ENCODE measurements at places on chromosomes 1 and 21.

DNA sequence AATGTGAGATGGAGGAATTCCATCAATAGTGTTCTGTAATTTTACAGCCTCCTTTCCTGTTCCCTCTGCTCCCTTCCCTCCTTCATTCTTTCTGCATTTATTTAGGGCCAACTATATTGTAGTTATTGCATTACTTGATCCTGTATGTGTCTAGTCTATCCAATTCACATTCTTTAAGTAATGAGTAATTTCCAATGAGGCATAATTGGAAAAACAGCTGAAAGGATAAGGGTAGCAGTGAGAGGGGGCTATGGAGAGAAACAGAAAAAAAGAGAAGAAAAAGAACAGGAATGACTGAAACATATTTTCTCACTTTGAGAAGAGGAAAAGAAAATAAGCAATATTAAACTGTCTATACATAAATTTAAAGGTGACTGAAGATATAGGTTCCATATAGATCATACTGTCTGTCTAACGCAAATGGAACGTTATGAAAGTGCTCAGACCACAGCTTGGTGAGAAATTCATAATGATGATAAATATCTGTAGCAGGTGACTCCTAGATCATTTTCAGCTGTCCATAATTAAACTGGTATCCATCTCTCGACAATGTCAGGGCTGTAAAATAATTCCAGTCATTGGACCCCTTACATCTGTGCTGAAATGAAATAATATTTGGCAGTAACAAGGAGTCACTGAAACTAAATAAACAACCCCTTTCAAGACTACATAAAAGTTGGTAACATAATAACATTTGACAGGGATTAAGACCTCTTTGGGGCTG is 61.8 kb downstream of the SPAG17 start:
- DNase-seq, result no peak

DNA sequence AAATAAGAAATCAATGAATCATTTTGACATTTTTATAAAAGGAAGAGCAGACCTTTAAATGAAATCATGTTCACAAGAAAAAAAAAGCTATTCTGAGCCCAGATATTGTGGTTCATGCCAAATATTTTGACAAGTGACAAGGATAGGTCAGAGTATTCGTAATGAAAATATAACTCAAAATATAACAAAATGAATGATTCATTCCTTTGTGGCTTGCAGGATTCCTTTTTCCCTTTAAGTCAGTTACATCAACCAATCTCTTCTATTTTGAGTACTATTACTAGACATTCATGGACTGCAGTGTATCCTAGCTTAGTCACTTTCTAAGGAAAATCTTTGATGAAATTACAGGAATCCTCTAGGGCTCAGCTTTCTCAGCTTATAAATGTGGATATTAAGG is 188.7 kb downstream of the COL11A1 start:
- no peak for DNase-seq

DNA sequence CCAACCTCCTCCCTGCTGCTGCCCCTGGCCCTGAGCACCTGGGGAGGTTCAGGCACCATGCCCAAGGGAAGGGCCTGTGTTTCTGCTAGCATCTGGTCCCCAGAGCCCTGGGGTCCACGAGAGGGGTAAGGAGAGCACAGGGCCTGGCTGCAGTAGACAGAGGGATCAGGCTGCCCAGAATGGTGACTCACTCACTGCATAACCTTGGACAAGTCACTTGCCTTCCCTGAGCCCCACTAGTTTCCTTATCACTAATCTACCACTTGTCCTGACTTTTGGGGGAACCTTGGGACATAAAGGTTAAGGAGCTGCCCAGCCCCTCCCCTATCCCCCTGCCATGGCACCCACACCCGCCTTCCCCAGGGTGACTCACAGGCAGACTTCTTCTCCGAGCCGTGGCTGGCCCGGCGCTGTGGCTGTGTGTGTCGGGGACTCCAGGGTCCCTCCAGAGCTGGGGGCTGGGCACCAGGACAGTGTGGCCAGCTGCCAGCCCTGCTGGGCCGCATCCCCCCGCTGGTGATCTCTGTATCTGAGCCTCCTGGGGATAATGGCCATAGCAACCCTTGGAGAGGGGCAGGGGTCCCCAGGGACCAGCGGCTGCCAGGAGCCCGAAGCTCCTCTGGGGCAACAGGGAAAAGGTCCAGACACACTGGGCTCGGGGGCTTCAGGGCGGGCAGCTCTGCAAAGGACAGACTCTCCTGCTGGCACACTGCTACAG is 4.0 kb downstream of the ARHGEF19 start:
- DNase-seq, result no peak

DNA sequence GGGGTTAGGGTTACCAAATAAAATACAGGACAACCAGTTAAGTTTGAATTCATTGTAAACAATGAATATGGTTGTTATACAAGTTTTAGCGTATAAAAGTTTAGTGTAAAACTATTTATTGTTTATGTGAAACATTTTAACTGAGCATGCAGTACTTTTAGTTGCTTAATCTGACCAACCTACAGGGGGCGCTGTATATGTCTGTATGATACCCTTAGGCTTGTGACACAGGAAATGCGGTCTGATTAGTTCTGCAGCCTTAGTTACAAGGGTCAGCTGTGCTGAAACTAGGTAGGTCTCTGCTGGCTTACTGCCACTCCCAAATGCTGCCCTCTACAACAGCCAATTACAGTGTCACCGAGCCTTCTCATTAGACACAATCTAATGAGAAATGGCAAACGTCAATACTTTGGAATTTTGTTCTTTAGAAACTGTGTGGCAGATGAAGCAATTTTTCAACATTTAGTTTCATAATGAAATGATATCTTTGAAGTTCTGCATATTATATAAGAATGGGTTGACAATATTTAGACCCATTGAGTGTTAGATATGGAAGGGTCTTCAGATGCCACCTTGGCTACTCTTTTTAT is 56.2 kb downstream of the NTNG1 start:
- no peak for DNase-seq

- DNase-seq, result no peak
Measured at GRCh38 chr1:202857136-202857610, 31.8 kb downstream of the RABIF start.

DNA sequence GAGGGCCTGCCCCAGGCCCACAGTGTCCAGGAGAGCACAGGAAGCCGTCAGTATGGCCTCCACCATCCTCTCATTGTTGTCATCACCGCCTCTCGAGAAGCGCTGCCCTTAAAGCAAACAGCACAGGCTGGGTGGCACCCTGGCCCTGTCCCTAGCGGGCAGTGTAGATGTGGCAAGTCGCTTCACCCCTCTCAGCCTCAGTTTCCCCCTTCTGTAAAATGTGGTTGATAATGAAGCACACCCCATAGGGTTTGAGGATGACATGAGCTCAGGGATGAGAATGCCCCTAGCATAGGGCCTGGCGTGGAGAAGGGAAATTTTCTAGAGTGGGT is 13.4 kb downstream of the PLA2G2F start:
- DNase-seq, result no peak

- no peak for DNase-seq
Measured at GRCh38 chr1:46411601-46412341, 17.7 kb downstream of the FAAH start.

GRCh38 chr1:38547321-38547720 is 312.3 kb downstream of the RRAGC start:
- DNase-seq, result no peak

DNA sequence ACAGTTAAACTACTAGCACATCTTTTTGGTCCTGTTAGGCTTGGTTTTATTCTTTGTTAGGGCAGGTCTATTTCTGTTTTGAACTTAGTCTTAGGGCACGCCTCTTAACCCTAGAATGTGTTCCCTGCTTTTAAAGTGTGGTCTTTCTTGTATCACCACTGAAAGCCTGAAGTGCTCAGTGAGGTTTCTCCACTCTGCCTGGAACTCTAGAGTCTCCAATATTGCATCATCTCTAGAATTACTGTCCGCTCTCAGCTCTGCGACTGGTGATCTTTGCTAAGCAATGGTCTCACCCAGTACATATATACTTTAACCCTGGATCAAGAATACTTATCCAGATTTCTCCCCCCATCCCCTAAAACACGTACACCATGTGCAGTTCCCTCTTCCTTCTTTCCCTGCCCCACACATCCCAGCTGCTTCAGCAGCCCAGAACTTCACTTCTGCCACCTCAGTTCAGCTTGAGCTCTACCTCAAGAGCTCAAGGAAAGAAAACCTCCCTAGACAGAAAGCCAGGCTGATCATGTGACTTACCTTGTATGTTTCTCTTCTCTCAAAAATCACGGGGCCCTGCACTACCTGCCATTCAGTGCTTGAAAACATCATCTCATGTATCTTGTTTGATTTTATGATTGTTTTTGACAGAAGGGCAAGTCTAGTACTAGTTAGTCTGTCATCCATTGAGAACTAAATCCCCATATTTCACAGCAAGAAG is 59.9 kb downstream of the TENT5C start:
- DNase-seq, result no peak

- DNase-seq, result no peak
Measured at GRCh38 chr21:44291078-44291935, 5.6 kb downstream of the AIRE start.

Data from CD4-positive, alpha-beta T cell treated with Interleukin-12 subunit alpha and Interleukin-12 subunit beta, for 1 hour (primary cell).